RWPE2 (cell line): ENCODE measurements at places on chromosomes 4 and X.

- no peak for DNase-seq
These were observed 252.3 kb upstream of the PSAPL1 start for GRCh38 chr4:7687006-7687405.

- no peak for DNase-seq
These were observed 91.3 kb downstream of the NSUN7 start for GRCh38 chr4:40840985-40841571.

GRCh38 chrX:38233891-38234667 lies 13.4 kb upstream of the SRPX start:
- DNase-seq, result no peak

DNA sequence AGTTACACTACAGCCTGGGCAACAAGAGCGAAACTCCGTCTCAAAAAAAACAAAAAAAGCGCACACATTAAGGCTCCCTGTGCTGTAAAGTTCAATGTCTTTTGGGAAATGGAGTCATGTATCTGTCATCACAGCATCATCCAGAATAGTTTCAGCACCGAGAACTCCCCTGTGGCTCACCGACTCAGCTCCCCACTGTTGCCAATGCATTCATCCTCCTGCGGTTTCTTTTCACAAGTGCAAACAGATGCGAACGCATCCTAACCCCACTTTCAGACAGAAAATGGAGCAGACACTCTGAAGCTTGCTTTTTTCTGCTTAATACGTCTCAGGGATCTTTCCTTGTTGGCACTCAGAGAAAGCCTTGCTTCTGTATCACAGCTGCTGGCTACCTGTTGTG lies 13.8 kb upstream of the SH3TC1 start:
- DNase-seq, result peak; percentile 73

DNA sequence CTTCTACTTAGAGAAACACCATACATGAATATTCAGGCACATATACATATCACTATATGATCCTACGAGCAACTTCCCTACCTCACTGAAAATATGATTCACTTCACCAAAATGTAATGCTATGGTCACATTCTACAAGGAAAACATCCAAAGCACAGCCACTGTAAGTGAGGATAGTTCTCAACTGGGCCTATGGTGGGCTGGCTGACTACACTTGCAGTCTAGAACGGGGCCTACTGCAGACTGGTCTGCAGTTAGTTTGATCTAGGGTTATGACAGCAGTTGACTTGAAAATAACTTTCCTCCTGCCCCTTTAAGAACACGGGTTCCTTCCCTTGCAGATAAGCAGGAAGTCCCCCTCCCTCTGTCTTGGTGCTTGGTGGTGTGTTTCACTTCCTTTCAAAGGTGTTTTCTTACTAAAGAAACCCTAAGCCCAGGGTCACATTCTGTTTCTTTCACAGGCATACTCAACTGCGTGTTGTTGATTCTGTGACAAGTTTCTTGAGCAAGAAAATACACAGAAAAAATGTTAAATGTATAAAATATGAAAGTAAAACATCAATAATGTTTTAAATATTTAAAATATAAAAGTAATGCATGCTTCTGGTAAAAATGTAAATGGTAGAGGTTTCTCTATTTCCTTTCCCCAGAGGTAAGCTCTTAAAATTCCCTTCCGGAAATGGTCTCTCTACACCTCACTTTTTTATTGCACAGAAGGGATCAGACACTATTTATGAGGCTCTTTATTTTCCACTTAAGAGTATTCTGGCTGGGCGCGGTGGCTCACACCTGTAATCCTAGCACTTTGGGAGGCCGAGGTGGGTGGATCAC lies 18.0 kb upstream of the TMSB4X start:
- DNase-seq, result no peak

DNA sequence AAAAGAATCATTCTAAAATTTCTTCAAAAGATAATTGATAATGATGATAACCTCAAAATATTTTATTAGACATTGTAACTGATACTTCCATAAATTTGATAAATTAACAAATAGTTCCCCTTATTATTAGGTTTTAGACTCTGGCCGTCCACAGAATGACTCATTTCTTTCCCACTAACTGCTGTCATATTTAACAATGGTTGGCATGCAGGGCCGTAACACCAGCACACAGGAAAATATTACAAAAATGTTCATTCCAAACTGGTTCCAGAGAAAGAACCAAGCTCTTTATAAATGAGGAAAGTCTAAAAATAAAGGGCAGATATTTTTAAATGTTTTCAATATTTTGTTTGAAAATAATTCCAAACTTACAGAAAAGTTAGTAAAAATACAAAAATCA lies 28.2 kb downstream of the WDFY3 start:
- no peak for DNase-seq

GRCh38 chr4:180330521-180330920 lies 1912.7 kb upstream of the TENM3 start:
- DNase-seq, result no peak

- no peak for DNase-seq
These were observed 47.5 kb downstream of the PTPN13 start for GRCh38 chr4:86641516-86642090.

GRCh38 chrX:74318672-74319071 lies 14.7 kb downstream of the ZCCHC13 start:
- no peak for DNase-seq

DNA sequence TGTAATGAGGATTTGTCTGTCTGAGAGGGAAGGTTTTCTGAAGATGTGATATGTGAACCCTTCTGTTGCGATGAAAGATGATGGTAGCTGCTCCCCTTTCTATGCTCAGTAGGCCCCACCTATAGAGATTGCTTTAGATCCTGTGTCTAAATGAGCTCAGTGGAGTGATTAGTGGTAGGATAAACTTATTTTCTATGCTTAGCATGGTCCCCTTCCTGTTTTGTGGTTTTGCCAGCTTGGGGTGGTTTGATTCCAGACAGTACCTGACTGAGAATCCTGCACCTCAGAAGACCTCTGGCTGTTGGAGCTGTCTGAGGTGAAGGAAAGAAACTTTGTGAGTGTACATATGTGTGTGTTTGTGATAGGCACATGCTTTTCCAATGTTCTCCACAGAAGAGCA lies 17.7 kb downstream of the MSN start:
- DNase-seq, result no peak

DNA sequence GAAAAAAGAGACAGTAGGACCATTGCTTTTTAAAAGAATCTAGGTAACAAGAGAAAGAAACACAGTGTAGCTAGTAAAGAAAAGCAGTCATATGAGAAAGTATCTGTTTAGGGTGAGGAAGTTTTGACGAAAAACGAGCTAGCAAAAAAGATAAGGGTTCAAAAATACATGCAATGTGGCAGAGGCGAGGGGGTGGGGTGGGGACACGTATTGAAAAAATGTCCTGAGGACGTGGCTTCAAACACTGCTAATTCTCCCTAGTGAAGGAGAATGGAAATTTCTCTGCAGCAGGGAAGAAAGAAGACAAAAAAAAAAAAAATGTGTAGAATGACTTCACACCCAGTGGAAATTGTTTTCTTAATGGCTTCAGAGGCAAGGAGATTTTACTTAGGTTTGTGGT lies 856.4 kb upstream of the INTU start:
- no peak for DNase-seq

DNA sequence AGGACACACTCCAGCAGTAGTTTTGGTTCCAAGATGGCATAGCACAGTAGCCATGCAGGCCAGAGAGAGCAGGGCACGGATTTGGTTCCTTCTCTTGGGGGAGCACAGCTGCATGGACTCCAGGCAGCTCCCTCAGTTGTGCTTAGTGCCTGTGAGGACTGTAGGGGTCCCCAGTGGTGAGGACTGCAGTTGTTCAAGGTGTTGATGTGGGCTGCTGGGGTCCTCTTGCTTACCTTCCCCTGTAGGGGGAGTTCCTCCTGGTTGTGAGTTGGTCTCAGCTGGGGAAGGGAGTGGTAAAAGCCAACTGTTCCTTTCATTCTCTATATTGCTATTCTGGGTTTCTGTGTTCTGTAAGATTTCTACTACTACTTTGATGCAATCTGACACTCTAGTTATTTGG lies 606.5 kb downstream of the MAGEB5 start:
- DNase-seq, result no peak

DNA sequence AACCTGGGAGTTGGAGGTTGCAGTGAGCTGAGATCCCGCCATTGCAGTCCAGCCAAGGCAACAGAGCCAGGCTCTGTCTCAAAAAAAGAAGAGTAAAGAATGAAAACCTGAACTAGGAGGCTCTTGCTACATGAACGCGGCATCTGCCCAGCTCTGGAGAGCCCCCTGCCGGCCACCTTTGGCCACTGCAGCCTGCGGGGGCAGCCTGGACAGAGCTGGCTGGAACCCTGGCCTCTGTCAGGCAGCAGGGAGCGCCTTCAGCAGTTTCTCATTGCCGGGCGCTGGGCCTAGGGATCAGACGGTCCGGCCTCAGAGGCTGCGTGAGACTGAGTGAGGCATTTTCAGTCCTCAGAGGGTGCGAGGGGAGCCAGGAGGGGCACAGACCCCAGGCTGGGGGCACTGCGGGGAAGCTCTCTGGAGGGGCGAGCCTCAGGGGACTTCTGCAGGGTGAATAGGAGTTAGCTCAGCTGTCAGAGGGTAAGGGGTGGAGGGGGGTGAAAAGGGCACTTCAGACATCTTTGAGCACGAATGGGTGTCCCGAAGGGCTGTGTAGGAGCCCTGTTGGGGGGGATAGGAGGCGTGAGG lies 17.5 kb downstream of the DOK7 start:
- DNase-seq, result no peak

- DNase-seq, result peak; percentile 84
These were observed 3.4 kb upstream of the AVPR2 start for GRCh38 chrX:153900831-153901752.

DNA sequence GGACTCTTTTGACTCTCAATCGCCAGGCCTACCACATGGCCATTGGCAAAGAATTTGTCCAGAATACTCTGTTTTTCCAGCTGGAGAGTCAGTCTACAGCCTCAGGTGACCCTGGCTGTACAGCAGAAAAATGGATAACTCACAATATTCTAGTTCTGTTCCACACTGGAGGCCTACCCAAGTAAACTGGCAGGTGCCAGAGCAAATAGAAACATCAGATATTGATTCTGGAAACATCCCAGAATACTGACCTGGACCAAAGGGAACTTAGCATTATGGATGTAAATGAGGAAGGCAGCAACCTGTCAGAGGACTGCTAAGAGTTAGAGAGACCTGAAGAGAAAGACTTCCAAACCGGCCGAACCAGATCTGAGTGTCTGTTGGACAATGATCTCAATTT lies 147.9 kb upstream of the SMAD1 start:
- no peak for DNase-seq
